ENCODE measurements at places on chromosomes 1 and 21.

DNA sequence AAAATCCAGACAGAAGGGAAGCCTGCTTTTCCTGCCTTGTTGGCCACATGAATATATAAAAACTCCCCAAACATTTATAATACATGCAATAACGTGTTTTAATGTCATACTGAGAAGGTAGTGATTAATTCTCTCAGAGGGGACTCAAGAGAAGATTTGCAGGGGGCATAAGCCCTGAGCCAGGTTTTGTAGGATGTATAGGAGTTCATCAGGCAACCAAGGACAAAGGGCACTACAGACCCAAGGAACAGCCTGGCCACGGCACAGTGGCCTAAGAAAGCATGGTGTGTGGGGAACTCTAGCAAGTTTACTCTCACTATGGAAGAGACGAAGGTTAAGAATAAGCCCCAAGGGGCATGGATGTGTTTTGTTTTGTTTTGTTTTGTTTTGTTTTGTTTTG is 15.4 kb upstream of the TNNI1 start:
- DNase-seq: no peak

DNA sequence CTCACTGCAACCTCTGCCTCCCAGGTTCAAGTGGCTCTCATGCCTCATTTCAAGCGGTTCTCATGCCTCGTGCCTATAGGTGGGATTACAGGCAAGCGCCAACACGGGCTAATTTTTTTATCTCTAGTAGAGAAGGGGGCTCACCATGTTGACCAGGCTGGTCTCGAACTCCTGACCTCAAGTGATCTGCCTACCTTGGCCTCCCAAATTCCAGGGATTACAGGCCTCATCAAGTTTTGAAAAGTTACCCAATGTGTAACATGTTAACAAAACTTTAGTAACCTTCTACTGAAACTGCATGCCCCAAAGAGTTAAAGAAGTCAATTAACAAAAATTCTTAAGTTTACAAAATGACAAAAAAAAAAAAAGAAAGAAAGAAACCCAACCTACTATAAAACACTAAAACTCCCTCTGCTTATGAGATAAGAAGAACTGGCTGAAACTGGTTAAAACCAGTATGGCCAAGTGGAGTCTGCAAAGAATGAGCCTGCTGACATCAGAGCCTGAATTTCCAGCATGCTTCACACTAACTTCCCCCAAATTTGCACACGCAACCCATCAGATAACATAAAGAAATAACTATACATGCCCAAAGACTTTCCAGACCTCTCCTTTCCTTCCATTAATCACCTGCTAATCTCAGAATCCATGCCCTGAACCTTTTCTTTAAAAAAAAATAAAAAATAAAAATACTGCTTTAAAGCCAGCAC is 25.5 kb upstream of the PSMG1 start:
- no peak for DNase-seq

DNA sequence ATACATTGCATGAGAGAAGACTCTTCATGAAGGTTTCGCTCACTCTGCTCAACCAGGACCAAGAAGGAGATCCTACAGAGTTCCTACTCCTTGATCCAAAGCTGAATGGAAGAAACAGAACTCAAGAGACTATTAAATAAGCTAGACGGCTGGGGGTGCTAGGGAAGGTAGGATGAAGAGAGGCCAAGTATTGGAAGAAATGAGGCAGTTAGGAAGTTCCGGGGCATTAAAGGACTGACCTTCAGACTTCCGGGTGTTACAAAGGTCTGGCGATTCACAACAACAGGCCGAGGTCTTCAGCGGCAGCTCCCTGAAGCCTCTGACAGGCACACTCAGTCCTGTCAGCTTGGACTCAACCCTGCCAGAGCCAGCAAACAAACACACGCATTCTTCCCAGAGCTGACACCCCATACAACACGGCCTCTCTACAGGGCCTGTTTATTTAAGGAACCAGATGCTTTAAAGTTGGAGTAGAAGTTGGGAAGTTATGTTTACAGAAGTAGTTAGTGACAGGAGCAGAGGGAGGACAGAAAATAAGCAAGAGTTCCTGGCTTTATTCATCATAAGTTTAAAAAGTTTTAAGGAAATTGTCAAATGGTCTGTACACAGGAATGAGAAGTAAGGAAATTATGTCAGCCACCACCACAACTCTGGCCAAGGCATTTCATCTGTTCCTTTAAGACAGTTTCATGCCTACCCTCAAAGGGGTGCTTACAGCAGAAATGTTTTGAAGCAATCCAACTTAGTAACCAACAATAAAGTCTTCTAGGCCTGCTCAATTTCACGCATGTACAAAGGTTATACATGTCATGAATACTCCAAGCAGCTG is 4.7 kb downstream of the SORT1 start:
- DNase-seq: no peak

DNA sequence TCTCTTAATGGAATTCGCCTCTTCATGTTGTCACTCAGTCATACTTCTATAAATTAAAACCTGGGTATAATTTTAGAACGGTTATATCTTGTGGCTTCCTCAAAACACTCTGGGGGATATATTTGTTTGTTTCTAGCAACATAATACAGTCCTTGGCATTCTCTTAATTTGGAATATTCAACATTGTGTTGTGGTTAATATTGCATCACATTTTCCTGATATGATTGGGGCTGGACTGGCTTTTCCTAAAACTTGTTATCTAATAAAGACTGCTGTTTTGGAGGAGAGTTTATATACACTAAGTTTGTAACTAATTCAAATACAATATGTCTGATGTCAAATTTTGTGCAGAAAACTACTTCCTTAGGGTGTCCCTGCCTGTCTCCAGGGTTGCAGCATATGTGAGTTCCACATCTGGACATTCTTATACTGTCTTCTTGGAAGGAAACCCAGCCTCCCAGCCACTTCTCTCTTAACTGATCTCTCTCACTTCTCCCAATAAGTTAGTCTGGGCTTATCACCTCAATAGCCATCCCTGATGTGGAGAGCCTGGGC is 892.6 kb downstream of the MRPL39 start:
- no peak for DNase-seq

- no peak for DNase-seq
Measured at GRCh38 chr1:223226271-223226670, 83.2 kb upstream of the TLR5 start.

DNA sequence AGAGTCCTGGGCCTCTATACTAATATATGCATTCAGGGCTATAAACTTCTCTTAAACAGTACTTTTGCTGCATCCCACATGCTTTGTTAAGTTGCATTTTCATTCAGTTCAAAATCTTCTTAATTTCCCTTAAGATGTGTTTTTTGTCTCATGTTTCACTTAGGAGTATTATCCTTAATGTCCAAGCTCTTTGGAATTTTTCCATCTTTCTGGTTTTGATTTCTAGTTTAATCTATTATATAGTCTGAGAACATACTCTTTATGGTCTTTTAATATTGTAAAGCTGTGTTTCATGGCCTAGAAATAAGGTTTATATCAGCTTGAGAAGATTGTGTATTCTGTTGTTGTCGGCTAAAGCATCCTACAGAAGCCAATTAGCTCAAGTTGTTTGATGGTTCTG is 1041.8 kb downstream of the PLA2G4A start:
- no peak for DNase-seq

GRCh38 chr1:207070811-207071210 is 17.7 kb downstream of the PFKFB2 start:
- DNase-seq: no peak

DNA sequence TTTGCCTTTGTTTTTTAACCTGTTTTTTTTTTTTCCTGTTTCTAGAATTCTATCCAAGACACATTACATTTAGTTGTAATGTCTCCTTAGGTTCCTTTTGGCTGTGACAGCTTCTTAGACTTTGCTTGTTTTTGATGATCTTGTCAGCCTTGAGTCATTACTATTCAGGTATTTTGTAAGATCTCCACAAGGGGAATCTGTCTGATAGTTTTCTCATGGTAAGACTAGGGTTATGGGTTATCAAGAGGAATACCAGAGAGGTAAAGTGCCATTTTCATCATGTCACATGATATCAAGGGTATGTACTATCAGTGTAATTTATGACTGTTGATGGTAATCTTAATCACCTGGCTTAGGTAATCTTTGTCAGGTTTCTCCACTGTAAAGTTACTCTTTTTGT is 99.1 kb upstream of the GFI1 start:
- DNase-seq: no peak

GRCh38 chr1:217769768-217770167 is 138.6 kb downstream of the SPATA17 start:
- DNase-seq: no peak

- DNase-seq: no peak
Measured at GRCh38 chr21:29524055-29524454, 225.3 kb downstream of the BACH1 start.

DNA sequence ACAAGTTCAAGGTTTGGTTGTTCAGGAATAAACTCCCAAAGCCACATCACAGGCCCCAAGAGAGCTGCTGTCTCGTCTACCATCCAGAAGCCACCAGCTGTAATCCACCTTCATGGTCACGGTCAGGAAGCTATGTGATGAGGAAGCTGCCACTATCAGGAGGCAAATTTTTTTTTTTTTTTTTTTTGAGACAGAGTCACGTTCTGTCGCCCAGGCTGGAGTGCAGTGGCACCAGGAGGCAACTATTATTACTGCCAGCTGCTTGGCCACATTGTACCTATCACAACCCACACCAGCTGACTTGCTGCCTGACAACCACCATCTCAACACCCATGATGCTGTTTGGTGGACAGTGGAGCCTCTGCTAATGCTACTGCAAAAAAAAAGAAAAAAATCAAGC is 124.1 kb downstream of the OMA1 start:
- no peak for DNase-seq

GRCh38 chr1:19547814-19548213 is 62.5 kb upstream of the CAPZB start:
- DNase-seq: no peak

GRCh38 chr1:75134647-75135572 is 722 bp downstream of the LHX8 start:
- DNase-seq: no peak

DNA sequence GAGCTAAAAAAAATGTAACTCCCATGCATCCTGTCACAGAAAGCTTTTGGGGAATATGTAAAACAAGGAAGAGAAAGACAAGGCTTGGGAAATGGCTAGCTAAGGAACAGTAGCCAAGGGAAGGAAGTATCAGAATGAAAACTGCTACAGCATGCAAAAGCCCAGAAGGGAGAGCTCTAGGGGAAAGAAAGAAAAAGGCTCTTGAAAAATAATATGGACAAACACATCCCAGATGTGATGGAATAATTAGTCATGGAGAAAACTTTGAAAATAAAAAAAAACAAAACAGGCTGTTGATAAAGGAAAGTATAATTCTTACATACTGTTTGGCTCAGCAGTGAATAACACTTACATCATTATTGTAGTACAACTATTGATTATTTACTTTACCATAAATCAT is 47.9 kb upstream of the VCAM1 start:
- no peak for DNase-seq

GRCh38 chr1:59230622-59231021 is 66.3 kb upstream of the FGGY start:
- no peak for DNase-seq

GRCh38 chr1:200916681-200917080 is 22.0 kb downstream of the INAVA start:
- no peak for DNase-seq

DNA sequence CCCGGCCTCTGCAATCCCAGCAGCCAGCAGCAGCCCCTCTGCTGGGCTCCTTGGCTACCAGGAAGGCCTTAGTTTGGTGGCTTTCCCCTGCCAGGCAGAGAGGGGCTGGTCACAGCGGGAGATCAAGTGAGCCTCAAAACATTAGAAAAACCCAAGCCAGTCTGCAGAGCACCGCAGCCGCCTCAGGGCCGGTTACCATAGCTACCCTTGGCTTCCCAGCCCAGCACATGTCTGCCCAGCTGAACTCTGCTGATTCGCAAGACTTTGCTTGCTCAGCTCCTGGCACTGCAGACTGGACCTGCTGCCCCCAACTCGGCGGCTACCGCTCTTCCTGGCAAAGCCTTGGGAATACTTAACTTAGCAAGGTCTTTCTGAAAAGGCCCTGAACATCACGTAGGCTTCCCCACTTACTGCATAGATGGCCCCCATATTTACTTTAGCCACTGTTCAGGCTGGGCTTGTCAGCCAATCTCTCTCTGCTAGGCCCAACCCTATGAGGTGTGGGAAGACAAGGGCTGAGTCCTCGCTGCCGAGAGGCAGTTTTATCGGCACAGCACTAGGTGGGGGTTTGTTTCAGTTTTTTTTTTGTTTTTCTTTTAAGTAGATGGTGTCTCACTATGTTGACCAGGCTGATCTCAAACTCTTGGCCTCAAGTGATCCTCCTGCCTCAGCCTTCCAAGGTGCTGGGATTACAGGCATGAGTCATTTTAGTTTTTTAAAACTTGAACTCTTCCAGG is 28.6 kb upstream of the PLEKHG5 start:
- no peak for DNase-seq

GRCh38 chr1:5002676-5003075 is 348.3 kb downstream of the AJAP1 start:
- no peak for DNase-seq

DNA sequence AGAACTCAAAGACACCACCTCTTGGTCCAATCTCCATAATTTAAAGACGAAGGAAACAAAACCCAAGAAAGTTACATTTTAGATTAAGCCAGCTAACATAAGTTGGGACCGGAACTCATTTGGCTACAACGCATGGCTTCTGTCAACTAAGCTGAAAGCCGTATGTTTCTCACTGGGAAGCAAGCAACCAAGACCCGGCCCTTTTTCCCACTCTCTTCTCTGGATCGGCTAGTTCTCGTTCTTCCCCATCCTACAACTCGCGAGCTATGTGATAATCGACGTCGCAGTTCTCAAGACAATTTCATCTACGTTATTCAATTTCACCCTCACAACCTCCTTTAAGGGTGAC is 601 bp downstream of the CCT8 start:
- DNase-seq: peak; percentile 22

DNA sequence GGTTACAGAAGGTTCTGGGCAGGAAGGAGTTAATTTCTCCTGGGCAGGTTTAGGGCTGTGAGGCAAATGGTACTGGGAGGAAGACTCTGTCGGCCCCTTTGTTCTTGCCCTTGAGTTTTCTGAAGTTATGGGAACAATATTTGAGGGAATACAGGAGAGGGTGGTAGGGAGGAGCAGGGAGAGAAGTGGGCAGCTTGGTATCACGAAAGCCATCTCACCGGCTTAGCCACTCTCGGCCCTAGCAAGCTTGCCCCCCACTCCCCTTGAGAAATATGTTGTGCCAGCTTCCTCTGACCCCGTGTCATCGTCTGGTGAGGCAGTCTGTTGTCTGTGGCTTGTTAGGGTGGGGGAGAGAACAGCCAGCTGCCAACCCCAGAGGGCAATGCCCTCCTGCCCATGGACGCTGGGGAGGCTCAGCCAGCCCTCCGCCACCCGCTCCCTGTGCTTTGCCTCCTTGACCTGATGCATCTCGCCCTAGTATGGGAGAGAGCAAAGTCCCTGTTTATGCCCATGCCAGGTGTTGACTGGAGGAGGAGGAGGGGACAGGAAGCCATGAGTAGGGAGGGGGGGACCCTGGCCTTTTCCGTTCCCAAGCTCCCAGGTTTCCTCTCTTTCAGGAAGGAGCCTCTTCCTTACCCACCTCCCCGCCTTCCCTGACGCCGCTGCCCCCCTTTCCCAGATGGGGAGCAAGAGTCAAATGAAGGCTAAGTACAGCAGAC is 1.2 kb downstream of the EFNA1 start:
- DNase-seq: peak; percentile 60

DNA sequence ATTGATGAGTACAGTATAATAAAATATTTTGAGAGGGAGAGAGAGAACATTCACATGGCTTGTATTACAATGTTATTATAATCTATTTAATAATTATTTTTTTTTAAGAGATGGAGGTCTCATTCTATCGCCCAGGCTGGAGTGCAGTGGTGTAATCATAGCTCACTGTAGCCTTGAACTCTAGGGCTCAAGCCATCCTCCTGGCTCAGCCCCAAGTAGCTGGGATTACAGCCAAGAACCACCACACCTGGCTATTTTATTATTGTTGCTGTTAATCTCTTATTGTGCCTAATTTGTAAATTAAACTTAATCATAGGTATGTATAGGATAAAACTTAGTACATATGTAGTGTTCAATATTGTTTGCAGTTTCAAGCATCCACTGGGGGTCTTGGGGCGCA is 57.8 kb downstream of the HS2ST1 start:
- DNase-seq: peak; percentile 50
